NCI-H1417 treated with DMSO at 0.1 percent for 48 hours (cell line): ENCODE measurements at places on chromosomes 2 and 18.

GRCh38 chr2:120892967-120893667 lies 157.4 kb downstream of the GLI2 start:
- DNase-seq, result no peak

GRCh38 chr2:113848758-113849415 lies 41.0 kb upstream of the ACTR3 start:
- no peak for DNase-seq

DNA sequence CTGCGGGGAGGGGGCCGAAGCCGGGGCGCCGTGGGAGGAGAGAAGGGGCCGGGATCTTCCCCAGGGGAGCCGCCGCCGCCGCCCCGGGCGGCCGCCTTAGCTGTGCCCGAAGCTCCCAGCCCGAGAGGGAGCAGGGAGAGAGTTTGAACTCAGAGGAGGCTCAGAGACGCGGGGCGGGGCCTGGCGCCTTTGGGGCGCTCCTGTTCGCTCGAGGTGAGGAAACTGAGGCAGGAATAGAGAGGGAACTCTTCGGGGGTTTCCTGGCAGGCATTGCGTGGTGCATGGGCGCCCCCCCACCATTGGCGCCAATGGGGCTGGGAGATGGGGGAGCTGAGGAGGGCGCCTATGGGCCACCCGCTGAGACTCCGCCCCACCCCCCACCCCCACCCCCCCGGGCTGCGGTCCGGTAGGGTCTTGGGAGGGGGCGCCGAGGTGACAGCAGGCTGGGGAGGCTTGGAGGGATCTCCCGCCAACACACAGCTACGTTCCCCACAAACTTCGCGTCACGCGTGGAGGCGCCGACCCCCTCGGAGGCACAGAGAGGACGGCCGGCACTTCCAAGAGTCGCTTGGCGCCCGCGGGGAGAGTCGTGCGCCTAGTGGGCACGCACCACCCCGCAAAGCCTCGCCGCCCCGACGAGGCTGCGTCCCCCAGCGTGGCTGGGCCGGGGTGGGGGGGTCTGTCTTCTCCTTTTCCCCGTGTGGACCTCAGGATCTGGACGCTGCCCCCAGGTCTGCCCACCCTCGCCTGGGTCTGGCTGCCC lies 680 bp downstream of the CTDSP1 start:
- DNase-seq, result no peak

DNA sequence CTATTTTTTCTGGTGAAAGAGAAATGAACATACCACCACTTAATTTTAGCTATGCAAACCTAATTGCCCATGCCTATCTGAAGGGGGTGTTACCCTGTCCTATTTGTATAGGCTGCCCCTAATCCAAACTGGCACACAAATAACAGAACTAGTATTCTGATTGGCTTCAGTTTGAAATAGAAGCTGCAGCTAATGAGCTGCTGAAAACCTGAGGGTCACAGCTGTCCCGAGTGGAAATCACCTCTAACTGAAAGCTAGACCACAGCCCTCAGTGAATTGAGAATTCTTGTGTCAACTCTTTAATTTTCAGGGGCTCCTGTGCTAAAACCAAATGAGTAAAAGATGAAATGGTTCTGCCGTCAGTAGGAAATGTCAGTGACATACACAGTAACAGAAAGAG lies 28.7 kb downstream of the CCDC141 start:
- DNase-seq, result no peak

- DNase-seq, result no peak
Measured at GRCh38 chr18:36903215-36903928, 74.4 kb downstream of the KIAA1328 start.

DNA sequence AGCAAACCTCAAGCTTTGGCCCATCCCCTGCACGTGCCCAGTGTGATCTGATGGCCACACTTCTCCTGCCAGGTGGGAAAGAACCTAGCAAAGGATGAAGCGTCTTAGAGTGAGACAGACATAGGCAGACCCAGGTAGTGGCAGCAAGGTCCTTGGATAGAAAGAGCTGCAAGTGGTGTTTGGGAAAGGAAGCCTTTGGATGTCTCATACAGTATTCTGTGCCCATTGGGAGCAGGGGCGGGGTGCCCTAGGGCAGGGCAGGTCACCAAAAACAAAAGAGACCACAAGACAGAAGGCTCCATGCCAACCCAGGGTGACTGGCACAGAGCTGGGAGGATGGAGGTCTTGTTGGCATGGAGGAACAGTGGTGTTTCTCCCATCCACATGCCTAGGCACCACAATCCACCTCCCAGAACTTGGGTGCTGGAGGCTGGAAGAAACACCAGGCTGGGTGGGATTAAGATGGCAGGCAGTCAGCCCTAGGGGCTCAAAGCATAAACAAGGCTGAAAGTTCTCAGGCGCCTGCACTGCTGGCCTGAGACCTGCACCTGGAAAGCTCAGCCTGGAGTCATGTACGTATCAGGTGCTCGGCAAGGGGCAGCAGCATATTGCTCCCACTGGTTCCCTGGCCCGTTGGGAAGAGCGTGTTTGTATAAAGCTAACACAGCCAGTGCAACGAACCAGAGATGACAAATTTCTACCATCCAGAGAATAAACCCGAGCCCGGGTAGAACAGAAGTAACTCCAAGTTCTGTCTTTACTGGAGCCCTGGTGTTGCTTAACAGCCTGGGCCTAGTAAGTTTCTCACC lies 52.9 kb downstream of the CRACDL start:
- no peak for DNase-seq

GRCh38 chr2:201858281-201859184 lies 52.2 kb downstream of the CDK15 start:
- DNase-seq, result peak; percentile 20
